Activated T-cell treated with anti-CD3 and anti-CD28 coated beads, Interleukin-2, amount 50 U/mL, for 48 hours (primary cell): ENCODE measurements at places on chromosomes 6 and 20.

- no peak for DNase-seq
These were observed 91.5 kb downstream of the RIN2 start for GRCh38 chr20:19849341-19850197.

- DNase-seq = no peak
These were observed 87.7 kb downstream of the TRMT6 start for GRCh38 chr20:5862703-5863039.

- no peak for DNase-seq
These were observed 228.3 kb downstream of the TTLL2 start for GRCh38 chr6:167552961-167553735.

DNA sequence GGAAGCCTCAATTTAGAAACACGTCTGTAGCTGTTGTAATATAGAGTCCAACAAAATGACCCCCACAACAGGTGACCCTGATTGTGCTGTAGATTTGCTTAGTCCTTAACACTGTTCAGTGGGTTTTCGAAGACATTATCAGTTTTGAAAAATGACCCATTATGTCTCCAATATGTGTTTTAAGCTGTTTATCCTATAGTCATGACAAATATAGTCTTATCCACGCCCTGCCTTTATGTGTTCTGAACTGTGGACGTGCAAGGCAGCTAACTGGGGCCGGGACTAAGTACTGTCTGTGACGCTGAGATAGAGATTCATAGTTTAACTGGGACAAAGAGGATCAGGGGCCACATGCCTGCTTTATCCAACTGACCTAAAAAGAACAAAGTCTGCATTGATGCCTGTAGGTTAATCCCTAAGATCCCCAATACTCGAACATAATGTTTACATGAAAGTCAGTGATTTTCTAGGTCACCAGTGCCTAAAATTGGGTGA, 192.4 kb downstream of the CD83 start:
- no peak for DNase-seq

- DNase-seq = no peak
These were observed 6.7 kb downstream of the TAAR9 start for GRCh38 chr6:132544826-132545225.
